ENCODE measurements at places on chromosomes 5 and 9. TPM values are rescaled to one million over a fixed set of nuclear protein-coding genes. Genes with fewer than 3 reads are reported as not detected.
A peak's percentile ranks its signal among the peaks of the same experiment; 100 is the strongest.

DNA sequence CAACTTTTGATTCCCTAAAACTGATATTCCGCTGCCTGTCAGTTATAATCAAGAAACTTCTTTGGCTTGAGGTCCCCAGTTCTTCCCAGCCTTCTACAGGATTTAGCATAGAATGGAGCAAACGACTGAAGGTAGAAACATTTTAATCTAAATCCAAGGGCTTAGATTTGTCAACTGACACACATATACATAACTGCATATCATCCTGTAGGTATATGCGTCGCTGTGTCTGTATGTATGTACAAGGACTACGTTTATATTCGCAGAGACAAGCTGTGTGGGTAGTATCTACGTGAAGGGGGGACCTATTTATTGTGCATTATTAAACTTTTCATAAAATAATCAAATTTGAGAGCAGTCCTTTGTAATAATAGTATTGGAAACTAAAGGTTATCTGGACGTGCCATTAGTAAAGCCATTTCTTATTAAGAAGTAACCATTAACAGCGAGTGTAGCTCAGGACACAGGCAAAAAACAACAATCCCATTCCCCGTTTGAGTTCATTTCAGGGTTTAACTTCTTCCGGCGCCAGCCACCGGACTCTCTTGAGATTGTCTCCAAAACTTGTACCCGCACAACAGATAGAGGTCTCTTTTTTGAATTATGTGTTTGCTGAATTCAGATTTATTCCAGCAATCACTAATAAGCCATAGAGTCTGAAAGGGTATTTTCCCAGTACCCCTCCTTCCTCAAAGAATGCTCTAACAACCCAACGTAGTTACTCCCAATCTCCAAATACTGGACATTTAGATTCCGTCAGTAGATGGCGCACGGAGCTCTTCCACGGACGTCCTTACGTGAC, 2.1 kb upstream of the MLLT3 start:
- peak; percentile 73 for DNase-seq

DNA sequence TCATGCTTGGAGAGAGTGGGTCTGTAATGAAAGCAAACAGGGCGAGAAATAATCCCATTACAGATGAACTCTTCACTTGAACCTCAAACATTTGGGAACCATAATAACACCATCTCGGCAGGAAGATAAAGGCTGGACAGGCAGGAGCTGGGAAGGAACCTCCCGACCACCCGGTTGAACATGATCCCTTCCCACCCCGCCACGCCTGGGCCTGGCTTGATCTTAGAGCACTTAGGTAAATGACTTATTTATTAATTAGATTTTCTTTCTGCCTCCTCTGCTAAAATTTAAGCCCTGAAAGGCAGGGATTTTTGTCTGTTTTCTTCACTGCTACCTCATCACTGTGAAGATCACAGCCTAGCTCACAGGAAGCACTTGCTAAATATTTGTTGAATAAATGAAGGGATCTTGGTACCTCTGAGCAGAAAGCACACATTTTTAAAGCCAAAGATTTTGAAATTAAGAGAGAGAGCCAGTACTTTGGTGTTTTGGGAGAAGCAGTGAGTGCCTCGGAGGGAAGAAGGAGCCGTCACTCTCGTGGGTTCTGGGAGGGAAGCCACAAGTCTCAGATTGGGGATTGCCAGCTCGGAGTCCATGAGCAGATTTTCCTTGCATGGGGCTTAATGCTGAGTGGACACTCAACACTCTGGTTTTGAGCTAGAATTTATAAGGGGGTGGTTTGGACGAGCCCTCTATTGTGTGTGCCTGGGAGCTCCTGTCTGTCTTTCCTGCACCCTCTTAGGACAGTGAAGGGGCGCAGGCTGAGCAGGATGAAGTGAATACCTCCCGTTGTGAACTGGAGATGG, 133.3 kb downstream of the MACROH2A1 start:
- DNase-seq = no peak

DNA sequence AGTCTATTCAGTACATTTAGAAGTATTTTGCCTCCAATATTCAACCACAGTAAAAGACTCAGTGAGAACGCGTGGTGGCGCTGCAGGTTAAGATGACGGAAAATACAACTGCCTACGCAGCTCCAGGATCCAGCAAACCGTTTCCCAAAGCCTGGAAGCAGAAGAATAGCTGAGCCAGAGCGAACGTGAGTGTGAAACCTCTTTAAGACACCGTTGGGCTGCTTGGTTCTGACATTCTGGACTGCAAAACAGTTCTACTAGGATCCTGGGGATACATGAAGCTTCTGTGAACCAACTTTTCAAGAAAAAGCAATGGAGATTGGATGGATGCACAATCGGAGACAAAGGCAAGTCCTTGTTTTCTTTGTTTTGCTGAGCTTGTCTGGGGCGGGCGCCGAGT, at the start of gene PCDHB16:
PCDHB16 (plus strand) TSS at position 140 of the 400 bp plus-strand sequence; CDS start at position 313, 173 bp downstream.
- peak; percentile 3 for DNase-seq

The SLIT3 gene
- total RNA-seq = 0.08 TPM

The LHX6 gene
- total RNA-seq = 0.77 TPM

The KCTD16 gene
- total RNA-seq = 0.03 TPM

The SH3TC2 gene
- total RNA-seq = 24.0 TPM

The SPATA31A7 gene
- total RNA-seq = not detected

Data from HT1080 (cell line).